ENCODE measurements at places on chromosomes 3 and 15.

DNA sequence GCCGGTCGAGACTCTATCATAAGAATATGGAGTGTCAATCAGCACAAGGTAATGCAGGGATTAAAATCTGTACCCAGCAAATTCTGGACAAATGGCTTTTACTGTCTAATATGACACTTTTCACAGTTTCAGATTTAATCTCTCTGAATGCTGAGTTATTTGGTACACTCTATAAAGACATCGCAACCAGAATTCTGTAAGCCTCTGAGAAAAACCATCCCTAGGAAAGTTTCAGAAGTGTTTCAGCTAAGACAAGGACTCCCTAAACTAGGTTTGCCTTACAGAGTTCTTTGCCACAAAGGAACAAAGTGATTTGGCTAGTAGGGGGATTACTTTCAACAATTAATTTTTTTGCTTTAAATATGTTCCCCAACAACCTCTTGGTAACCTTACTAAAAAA, 11.3 kb downstream of the WDR48 start:
- no peak for DNase-seq

- DNase-seq: no peak
Observed at GRCh38 chr3:193140381-193140780, 100.6 kb upstream of the PLAAT1 start.

DNA sequence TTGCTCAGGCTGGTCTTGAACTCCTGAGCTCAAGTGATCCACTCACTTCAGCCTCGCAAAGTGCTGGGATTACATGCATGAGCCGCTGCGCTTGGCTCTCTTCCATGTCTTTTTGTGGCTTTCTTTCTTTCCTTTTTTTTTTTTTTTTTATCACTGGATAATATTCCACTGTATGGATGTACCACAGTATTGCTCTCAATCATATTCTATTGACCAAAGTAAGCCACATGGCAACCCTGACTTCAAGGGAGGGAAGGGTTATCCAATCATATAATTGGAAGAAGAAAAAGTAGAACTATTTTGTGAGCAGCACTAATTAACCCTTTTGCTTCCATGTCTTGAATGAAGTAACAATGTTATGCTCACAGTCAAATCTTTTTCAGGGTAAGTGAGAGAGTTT, 307.0 kb upstream of the RASGRP1 start:
- no peak for DNase-seq

DNA sequence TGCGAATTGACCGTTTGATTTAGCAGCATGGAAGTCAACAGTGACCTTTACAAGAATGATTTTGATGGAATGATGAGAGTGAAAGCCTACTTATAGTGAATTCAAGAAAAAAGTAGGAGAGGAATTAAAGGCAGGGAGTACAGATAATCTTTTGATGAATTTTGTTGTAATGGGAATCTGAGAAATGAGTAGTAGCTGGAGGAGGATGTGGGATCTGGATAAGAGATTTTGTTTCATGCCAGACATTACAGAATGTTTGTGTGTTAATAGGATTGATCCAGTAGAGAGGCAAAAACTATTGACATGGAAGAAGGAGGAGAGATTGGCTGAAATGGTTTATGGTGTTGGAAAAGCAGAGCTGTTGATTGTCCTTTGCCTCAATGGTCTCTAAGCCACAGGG, 17.4 kb upstream of the ZNF609 start:
- no peak for DNase-seq

- DNase-seq: no peak
Observed at GRCh38 chr3:64120876-64121275, 97.6 kb upstream of the PSMD6 start.

GRCh38 chr3:135224815-135225362, 429.8 kb downstream of the EPHB1 start:
- no peak for DNase-seq

- DNase-seq: no peak
Observed at GRCh38 chr15:28101983-28102441, 2.9 kb upstream of the OCA2 start.

- DNase-seq: no peak
Observed at GRCh38 chr3:129078510-129078909, 17.9 kb downstream of the GP9 start.

- DNase-seq: no peak
Observed at GRCh38 chr15:87736401-87736800, 520.1 kb downstream of the NTRK3 start.

DNA sequence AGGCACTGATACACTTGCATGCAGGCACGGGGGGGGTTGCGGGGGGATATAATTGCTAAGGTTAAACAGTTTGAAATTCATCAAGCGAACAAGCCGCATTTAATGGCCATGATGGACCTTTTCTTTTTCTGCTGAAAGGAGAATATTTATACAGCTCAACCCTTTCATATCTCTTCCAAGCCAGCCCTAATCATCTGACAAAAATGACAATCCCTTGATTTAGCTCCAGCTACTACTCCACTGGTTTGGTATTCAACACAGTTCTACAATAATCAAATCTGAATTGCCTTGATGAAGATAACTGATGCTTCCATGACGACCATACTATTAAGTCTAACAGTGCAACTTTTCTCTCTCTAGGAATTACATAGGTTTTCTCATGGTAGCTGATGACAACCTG, 374.9 kb downstream of the PLCL2 start:
- no peak for DNase-seq

- no peak for DNase-seq
Observed at GRCh38 chr15:69595009-69595791, 142.6 kb downstream of the RPLP1 start.

- DNase-seq: no peak
Observed at GRCh38 chr3:128145279-128145678, 8.0 kb upstream of the EEFSEC start.

GRCh38 chr3:75136100-75136897, 521.8 kb upstream of the CNTN3 start:
- no peak for DNase-seq

DNA sequence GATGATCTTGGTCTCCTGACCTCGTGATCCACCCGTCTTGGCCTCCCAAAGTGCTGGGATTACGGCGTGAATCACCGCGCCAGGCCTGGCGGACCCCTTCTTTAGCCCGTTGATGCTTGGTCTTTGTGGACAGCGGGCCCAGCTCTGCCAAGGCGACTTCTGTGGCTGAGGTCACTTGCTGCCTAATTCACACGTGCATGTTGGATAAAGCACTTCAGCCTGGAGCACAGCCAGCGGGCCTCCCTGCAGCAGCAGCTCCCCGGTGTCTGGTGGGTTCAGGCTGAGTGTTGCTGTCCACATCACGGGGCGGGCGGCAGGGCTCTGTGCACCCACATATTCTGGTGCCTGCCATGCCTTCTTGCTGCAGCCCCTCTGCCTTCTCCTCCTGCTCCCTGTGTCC, 88.4 kb downstream of the DGKG start:
- DNase-seq: no peak

- DNase-seq: no peak
Observed at GRCh38 chr3:131474115-131474514, 28.7 kb downstream of the MRPL3 start.

- DNase-seq: no peak
Observed at GRCh38 chr3:152452318-152452717, 183.6 kb downstream of the MBNL1 start.

- DNase-seq: no peak
Observed at GRCh38 chr3:4522947-4523346, 29.8 kb downstream of the ITPR1 start.

DNA sequence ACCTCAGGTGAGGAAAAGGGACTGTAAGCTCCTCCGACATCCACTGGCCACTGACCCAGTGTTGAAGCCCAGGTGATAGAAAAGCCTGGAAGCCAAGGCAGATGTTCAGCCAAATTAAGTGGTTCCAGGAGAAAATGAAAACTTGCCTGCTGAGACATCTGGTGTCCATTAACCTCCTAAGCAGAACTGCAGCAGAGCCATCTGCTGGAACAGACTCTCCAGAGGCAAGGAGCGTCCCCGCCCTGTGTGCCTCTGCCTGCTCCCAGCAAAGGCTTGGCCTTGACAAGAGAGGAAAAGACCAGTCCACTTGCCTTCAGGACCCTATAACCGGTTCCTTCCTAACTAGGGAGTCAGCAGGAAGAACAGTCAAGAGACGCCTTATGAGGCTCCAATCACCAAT, 48.2 kb downstream of the SRGAP3 start:
- DNase-seq: no peak

DNA sequence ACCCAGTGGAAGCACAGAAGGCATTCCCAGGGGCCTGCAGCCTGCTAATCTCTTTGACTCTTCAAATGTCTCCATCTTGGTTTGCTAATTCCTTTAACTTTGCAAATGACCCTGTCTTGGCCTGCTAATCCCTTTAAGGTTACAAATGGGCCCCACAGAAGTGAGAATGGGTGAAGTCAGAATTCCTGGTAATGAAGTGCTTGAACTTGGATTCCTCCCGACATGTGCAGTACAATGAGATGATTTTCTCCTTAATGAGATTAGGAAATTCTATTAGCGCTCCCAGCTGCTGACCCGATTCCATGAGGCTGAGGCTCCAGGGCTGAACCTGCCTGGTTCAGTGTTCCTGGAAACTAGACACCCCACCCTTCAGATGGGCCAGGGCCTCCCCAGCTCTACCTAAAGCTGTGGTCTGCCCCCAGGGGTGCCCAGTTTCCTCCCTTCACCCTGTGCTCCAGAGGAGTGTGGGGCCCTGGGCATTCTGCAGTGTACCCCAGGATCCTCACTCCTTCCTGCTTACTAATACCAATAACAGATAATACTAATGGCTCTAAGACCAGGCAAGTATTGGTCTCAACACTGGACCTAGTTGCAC, 47.4 kb downstream of the SCN5A start:
- no peak for DNase-seq

GRCh38 chr15:67415181-67415580, 105.8 kb upstream of the C15orf61 start:
- DNase-seq: no peak

DNA sequence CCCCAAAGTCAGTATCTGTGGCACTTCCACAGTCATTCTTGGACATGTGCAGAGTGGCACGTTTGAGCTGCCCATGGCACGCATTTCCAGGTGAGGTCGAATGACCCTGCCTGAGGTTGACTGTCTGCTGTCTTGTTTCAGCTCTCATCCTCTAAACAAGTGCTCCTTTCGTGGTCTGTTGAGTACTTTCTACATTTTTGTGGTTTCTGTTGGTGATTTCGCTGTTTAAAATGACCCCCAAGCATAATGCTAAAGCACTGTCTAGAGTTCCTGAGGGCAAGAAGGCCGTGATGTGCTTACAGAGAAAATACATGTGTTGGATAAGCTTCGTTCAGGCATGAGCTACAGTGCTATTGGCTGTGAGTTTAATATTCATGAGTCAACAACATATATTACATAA, 40.0 kb upstream of the SAMMSON start:
- DNase-seq: no peak

GRCh38 chr3:189985948-189986347, 134.7 kb downstream of the P3H2 start:
- DNase-seq: no peak

GRCh38 chr3:159971311-159971710, 17.3 kb upstream of the IL12A start:
- DNase-seq: no peak

DNA sequence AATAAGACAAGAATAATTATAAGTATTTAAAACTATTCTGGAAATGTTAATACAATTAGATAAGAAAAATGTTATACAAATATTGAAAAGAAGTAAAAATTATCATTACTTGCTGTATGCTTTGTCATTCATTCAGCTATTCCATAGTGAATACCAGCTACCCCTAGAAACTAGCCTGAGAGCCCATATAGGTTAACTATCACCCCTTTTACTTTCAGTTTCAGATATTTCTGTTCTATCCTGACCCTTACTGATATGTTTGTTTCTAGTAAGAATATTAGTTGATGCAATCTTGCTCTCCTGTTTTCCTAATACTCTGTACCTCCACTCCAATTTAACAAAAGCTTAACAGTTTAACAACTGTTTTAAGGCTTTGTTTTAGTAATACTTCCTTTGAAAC, 31.6 kb downstream of the FAM227B start:
- no peak for DNase-seq

DNA sequence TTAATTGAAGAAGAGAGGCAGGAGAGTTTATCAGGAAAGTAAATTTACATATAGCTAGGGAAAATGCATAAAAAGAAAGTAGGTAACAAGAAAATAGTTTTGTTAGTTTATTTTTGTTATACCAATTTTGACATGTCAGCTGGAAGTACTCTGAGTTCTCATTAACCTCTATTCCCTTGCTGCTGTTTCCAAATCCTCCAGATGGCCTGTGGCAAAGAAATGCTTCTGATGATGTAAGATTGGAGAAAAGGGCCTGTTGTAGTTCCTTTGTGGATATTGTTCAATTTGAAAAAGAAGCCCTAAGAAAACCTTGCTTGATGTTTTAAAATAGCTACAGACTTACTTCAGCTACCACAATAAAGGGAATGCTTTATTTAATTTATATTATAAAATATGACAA, 192.9 kb upstream of the SLITRK3 start:
- DNase-seq: no peak

DNA sequence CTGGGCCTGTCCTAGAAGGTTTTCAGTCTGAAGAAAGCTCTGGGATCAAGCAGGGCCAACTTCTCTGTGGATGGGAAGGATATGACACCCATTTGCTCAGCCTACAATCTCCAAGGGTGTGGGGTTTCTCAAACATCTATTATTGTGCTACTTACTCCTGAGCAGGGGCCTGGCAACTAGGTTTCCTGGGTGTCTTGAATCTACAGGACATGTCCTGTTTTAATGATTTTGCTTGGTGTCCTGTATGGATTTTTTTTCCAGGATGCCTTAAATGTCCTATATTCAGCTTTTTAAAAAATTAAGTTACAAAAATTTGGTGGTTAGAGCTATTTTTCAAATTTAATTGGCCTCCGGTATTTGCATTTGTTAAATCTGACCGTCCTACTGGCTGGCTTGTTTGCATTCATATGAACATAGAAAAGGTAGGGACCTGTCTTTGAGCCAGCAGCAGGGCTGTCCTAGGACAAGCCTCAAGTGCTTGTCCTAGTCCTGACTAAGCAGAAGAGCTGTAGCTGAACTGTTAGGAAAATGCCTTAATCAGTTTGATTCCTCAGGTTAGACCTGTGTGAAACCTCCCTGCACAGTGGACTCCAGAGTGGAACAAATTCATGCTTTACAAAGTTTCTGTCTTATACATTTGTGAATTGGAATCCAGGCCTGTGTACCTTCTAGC, 40.0 kb upstream of the LMOD3 start:
- no peak for DNase-seq

DNA sequence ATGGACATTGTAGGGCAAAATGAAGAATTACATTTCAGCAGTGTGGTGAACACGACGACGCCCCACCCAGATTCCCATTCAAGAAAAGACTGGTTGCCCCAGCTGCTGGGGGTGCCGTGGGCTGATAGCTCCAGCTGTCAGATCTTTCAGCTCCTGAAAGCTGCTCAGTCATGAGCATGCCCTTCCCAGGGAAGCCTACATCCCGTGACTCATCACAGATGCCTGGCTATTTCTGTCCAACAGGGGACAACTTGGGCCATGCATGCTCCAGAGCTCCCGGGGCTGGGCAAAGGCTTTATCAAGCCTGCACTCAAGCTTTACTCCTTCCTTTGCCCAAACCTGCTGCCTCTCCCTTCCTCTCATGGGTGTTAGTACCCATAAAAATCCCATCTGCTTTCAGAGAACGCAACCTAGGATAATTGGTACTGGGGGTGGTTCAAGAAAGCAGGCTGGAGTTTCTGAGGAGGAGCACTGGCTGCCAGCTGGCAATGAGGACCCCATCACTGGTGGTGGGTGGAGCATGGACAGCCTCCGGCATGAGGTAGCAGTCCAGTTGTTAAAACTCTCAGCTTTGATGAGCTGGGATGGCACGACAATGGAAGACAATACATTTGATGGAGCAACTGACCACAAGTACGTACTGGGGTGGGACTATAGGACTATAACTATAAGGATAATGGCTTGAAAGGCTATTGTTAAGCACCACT, 16.4 kb upstream of the ST8SIA2 start:
- no peak for DNase-seq

Data from stimulated activated CD4-positive, alpha-beta T cell treated with anti-CD3 and anti-CD28 coated beads, Interleukin-2, amount 100 ng/mL, for 24 hours (primary cell).